ENCODE measurements at places on chromosomes 2 and 18. TPM values are rescaled to one million over a fixed set of nuclear protein-coding genes. Genes with fewer than 3 reads are reported as not detected.

OTX1 gene
- not detected for total RNA-seq

RPRM gene
- total RNA-seq = 3.1 TPM

HMSD gene
- total RNA-seq = not detected

NPPC gene
- 5.7 TPM for total RNA-seq

CAVIN2 gene
- 19.3 TPM for total RNA-seq

LINC00305 gene
- total RNA-seq = not detected

KLHL30 gene
- 18.3 TPM for total RNA-seq

Measured in skeletal muscle tissue (tissue), 5 donors.